ENCODE measurements at places on chromosomes 12 and 14. TPM values are rescaled to one million over a fixed set of nuclear protein-coding genes. Genes with fewer than 3 reads are reported as not detected.

DNA sequence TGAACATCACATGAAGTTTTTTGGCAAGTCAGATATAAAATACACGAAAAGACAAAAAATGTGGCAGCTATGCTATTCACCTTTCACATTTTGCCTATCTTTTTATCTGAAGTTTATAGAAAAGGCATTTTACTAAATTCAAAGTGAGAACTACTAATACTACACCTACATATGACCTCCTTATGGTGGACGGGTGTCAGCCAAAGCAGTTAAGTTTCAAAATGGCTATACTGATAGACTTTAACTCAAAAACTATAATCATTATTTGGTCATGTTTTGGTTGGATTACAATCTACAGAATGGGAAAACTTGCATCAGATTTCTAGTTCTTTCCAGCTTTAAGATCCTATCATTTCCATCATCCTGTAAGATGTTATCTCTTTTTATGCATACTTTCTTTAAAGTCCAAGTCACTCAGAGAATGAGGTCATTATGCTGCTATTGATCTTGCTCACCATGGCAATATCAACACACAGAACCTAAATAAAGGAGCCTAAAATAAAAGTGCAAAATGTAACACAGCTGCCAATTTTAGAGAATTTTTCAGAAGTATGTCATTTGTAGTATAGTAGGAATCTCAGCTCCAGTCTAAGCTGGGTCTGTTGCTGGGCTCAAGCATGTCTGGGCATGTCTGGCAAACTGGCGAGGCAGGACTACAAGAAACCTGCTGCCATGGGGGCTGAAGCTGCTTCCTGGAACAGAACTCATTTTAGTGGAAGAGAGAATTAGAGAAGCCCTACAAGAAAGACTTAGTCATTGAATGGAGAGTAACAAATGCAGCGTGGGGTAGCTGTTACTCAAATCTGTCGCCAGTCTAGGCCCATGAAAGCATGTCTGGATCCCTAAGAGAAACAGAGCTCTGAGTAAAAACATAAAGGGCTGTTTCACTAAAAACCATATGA is 7.6 kb upstream of the AEBP2 start:
- peak; percentile 88 for DNase-seq

DNA sequence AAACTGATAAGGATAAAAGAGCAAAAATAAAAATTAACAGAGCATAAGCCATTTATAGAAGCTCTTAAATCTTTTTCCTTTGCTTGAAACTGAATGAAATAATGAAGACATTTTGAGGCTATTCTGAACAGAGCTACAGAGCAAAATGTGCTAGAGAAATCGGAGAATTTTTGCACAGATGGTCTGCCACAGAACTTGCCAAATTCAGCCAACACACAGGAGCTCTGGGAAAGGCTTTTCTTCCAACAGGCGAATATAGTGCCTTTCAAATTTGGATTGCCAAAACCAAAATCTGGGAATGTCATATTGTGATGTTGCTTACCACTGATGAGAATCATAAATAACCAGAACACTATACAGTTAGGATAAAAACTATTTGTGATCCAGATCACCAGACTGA is 406.3 kb downstream of the RPL10L start:
- no peak for DNase-seq

ZNF891 gene
- 0.56 TPM for total RNA-seq

DNA sequence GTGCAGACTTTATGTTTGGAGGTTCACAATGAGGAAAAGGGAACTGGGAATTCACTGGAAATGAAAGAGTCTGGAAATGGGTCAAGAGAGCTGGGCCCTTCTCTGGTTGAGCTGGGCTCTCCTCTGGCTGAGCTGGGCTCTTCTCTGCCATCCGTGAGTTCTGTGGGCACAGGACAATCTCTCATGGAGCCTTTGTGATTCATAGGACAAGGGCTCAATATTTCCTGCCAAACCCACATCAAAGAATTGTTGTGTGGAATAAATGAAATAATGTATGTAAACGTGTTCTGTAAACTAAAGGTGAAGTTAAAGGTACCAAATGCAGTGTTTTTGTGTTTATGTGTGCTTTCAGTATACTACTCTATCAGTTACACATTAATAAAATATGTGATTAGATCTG is 95.5 kb upstream of the OVCH1 start:
- DNase-seq = no peak

DNAH10 gene
- 0.28 TPM for total RNA-seq

GPR65 gene
- 0.28 TPM for total RNA-seq

PIWIL1 gene
- total RNA-seq = not detected

GRCh38 chr14:103444837-103445524 is 59.8 kb downstream of the MARK3 start:
- DNase-seq = peak; percentile 83

DPF3 gene
- 32.8 TPM for total RNA-seq

PKP2 gene
- total RNA-seq = 0.28 TPM

CRACR2A gene
- total RNA-seq = 0.54 TPM

HOXC4 gene
- total RNA-seq = not detected

FAM90A1 gene
- not detected for total RNA-seq

DNA sequence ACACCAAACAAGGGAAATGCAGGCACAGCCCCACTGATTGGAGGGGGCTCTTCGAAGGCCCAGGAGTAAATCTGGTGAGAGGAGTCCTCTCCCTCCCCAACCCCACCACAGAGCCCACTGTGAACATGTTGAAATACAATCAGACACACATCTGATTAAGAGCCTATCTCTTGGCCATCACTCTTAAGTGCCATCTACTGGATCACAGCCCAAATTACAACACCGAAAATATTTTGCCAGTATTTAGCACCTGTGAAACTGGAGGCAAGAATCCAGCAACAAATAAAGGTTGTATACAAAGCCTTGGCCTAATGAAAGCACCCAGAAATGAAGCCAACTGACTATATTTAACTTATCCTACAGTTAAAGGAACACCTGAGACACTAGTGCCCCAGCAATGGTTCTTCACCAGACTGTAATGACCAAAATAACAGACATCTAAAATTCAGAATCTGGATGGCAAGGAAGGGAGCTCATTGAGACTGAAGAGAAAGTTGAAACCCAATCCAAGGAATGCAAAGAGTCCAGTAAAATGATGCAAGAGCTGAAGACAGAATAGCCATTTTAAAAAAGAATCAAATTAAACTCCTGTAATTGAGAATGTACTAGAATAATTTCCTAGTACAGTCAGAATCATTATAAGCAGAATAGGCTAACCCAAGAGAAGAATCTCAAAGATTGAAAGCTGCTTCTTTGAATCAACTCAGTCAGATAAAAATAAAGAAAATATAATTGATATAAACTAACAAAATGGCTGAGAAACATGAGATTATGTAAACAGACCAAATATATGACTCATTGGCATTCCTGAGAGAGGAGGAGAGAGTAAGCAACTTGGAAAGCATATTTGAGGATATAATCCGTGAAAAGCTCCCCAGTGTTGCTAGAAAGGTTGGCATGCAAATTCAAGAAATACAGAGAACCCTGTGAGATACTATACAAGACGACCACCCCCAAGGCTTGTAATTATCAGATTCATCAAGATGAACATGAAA is 1117.0 kb downstream of the FLRT2 start:
- DNase-seq = peak; percentile 70

DNA sequence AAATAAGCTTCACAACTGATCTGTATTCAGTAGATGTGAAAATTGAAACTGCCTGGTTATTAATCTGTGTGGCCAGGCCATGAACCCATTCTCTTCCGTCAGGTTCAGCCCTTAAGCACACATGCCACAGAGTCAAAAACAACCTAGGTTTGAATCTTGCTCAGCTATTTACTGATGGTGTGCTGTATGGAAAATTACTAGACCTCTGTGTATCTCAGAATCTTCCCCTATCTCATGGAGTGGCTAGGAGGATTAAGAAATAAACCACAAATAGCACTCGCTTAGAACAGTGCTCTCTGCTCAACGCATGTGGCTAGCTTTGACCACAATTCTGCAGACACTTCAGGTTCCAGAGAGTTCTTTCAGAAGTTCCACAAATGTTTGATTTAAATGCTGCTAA is 240.7 kb upstream of the PLEKHG7 start:
- no peak for DNase-seq

DNA sequence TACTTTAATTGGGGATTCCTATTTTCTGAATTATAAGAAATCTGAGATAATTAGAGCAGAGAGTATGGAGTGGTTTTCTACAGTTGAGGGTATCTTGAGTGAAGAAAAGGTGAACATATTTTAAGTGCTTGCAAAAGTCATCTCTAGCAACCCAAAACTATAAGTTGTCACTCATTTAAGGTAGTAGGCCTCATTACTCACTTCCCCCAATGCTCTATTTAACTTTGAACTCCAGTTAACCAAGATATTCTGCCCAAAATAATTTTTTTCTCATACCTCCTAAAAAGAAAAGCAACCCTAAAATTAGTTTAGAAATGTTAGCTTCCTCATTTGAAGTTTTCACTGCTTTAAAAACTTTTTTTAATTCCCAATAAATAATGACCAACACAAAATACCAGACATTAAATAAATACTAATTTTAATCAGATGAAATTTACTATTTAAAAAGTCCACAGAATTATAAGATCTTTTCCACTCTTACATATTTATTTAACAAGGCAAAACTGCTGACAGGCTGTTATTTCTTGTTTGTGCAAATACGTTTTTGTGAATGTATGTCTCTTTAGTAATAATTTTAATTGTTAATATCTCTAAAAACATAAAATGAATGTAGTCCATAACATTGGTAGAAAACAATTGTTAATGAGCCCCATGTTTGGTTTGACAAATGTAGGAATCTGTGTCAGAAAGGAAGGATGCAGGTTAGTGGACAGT is 47.8 kb downstream of the VRK1 start:
- DNase-seq = no peak

- DNase-seq = peak; percentile 52
Measured at GRCh38 chr14:100677554-100678468, 48.9 kb upstream of the DLK1 start.

GRCh38 chr12:122067966-122068365 is 10.6 kb upstream of the MLXIP start:
- DNase-seq = peak; percentile 89

DNA sequence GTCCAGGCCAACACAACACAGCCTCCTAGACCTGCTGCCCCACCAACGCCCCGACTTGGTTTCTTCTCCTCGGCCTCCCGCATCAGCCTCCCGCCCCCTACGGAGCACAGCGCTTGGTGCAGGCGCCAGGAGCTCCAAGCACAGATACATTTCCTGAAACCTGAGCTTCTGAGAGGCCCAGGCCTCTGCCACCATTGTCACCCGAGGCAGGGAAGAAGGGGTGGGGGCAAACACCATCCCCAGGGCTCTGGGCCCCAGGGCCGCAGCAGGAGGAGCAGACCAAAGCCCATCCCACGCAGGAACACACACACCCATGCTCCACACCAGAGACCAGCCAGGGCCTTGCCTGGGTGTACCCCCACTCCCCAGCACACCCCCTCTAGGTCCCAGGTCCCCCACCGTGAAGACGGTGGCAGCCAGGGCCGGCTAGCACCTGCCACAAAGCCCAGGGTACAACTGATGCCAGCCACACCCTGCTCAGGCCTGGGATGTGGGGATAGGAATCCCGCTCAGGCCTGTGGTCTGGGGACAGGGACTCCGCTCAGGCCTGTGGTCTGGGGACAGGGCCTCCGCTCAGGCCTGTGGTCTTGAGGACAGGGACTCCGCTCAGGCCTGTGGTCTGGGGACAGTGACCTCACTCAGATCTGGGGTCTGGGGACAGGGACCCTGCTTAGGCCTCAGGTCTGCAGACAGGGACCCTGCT is 5.4 kb downstream of the JAG2 start:
- no peak for DNase-seq

DNA sequence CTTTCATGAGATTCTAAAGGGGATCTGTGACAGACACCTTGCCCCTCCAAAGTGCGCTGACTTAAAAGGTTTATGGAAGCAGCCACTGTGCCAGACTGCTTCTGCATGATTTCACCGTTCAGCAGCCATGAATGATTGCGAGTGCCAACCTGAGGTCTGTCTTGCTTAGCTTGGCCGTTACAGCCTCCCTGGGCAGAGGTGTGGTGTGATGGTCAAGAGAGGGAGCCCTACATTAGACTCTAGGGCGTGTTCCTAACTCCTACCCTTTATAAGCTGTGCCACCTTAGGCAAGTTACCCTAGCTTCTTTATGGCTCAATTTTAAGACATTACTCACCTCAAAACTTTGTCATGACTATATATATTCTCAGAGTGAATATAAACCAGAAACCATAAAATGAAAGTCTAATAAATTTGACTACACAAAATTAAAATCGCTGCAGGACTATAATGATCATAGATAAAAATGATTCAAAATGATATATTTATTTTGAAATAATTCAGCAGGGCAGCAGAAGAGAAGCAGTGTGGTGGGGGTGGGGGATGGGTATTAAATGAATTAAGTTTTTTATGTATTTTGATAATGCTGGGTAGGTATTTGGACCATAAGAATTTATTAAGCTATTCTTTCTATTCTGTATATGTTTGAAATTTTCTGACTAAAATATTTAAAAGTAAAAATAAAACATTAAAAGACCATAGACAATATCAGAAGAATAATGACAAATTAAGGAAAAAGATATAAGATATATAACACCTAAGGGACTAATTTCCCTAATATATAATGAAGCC is 47.7 kb upstream of the MBIP start:
- no peak for DNase-seq

DNA sequence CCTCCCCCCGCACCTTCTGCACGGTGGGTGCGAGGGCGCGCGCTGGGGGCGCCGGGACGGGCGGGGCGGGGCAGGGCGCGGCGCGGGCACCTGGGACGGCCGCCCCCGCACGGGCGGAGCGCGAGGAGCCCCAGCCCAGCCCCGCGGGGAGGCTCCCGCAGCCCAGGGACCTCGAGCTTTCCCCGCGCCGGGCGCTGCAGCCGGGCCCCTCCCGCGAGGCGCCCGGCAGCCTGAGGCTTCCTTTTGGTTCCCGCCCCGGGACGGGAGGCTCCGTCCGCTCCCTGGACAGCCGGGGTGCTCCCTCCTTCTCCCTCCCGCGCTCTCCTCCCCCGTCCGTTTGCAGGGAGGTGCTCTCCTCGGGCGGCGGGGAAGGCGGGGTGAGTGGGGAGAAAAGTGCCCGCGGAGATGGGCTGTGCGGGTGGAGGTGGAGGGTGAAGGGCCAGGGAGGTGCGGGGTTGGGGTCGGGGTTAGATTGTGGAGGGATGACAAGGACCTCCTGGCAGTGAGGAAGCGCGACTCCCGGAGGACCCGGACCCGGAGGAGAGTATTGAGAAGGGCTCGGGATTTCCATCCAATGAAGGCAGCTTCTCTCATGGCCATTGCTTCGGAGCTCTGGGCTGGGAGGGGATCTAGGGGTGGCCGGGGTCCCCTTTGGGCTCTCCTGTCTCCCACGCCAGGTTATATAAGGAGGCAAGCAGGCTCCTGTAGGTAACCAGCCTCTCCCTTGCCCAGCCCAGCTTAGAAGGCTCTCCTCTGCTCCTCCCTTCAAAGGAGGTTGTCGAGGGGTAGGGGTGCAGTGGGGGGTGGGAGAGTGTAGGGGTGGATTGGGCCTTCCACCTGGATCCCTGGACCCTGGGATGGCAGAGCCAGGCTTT is 645 bp downstream of the JDP2 start:
- DNase-seq = no peak

GRCh38 chr12:121580959-121581685 is at the start of gene KDM2B:
KDM2B (minus strand) TSS chr12:121581023; CDS start chr12:121580911, 112 bp downstream.
- peak; percentile 67 for DNase-seq

All from IMR-90 (cell line).